ENCODE measurements at places on chromosomes 11 and 22.

- no peak for DNase-seq
These were observed 20.2 kb upstream of the RGL4 start for GRCh38 chr22:23670378-23671295.

- no peak for DNase-seq
These were observed 12.6 kb downstream of the KLHL35 start for GRCh38 chr11:75420224-75421034.

DNA sequence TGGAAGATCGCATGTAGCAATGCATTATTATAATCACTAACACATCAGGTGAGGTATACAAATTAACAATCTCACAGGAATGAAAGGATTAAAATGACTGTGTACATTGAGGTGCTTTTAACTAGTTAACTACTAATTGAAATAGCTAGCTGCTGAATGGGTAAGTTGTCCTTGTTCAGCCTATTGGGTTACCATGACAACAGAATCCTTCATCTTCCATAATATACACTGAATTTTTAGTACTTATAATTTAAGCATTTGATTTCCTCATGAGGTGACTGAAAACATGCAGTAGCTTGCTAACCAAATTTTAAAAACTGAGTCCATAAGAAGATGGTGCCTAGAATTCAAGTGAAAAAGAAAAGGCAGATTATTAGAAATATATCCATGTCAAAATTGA is 347.9 kb downstream of the FAT3 start:
- no peak for DNase-seq

GRCh38 chr11:119378851-119379465 is 2.5 kb downstream of the USP2 start:
- no peak for DNase-seq

GRCh38 chr22:35582218-35582860 is 34.8 kb downstream of the MB start:
- DNase-seq = no peak

GRCh38 chr11:34798985-34799384 is 117.2 kb downstream of the APIP start:
- DNase-seq = no peak

GRCh38 chr22:23763954-23764353 is 1.2 kb downstream of the C22orf15 start:
- DNase-seq = no peak

DNA sequence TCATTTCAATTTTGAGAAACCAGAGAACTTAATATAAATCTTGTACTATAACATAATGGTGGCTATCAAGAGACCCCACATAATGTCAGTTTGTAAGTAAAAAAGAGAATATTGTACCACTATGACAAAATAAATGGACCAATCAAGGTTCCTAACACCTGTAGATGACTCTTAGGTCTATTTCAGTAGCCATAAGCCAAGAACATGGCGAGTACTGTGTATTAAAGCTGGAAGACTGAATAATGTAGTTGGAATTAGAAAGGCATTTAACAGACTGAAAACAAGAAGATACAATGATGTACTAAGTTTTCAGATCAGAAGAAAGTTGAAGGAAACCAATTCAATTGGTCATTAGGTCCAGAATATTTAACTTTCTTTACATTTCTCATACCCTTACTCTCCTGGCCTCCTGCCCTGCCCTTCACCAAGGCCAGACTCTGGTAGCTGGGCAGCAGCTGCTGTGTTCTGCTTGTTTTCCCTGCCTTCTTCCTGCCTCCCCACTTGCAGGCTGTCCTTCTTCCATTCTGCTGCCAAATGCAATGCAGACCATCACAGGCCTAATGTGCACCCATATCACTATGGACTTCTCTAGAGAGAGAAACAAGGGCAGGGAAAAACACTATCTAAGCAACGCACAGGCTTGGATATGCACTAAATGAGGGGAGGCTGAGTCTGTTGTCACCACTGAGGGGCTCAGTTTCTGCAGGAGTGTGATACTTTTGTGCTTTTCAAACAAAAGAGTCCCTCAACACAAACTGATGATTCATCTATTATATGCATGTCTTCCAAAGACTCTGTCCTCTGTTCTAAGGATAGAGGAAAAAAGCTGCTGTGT is 60.1 kb downstream of the RAB30 start:
- DNase-seq = no peak

DNA sequence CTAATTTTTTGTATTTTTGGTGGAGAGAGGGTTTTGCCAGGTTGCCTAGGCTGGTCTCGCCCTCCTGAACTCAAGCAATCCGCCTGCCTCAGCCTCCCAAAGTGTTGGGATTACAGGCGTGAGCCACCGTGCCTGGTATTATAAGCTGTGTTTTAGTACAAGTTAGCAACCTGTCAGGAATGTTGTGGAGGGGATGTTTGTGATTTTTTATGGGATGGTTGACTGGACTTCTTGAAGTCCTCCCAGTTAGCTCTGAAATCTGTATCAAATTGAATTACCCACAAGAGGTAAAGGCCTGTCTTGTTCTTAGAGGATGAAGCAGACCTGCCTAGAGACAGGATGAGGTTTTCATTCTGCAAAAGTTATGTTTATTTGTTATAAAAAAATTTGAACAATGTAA is 34.1 kb upstream of the IL18BP start:
- DNase-seq = no peak

GRCh38 chr22:48342016-48342415 is 1485.7 kb downstream of the BRD1 start:
- DNase-seq = no peak
